ENCODE measurements at places on chromosomes 2 and 18.

- DNase-seq = no peak
Observed at GRCh38 chr2:238202326-238203093, 985 bp downstream of the ILKAP start.

DNA sequence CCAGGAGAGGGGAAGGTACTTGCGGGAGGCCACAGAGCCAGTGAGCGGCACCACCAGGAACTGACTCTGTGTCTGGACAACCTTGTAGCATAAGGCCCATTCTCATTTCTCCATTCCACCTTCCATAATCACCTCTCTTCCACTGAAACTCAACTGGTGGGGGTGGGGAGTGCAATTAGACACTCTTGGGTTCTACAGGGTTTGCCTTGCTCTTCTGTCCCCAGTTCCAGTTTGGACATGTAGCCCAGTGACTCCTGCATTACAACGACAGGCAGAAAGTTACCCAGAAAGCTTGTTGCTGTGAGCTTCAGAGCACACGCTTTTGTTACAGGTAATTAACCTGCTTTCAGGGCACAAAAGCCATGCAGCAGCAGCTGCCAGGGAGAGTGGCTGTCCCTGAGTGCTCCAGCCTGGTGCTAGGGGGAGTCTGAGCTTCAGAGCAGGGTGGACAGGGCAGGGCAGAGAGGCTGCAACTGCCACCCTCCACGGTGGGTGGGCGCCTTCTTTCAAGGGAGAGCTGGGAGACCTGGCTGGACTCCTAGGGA lies 65.2 kb downstream of the COPS8 start:
- no peak for DNase-seq

DNA sequence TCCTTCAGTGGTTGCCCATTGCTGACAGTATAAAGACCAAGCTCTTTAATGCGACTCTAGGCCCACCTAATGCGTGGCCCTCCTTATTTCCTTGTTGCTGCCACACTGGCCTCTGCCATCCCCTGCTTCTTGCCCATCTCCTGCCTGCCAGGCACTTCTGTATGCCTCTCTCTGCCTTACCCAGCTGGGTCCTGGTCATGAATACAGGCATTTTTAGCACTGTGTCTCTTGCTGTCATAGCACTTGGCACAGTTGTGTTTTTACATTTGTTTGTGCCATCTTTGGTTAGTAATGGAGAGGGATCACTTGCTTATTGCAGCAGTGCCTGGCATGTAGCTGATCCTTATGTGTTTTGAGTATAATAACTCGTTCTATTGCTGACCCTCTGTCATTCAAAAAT lies 38.7 kb downstream of the MAP4K4 start:
- DNase-seq = peak; percentile 6

DNA sequence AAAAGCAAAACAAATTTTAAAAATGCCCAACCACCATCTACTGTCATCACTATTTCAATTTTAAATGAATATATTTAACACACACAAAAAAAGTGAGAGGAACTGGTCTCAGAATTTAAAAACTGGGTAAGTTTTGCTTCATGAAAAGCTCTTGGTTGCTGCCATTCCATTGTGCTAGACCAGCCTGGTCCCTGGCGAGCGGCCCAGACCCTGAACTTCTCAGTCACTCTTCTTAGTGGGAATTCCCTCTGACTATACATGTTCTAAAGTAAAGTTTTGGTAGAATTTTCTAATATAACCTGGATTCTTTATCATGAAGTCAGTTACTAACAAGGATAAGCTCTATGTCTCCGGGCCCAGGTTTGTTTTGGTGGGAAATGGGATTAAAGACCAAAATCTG lies 34.8 kb upstream of the TMEM177 start:
- no peak for DNase-seq

DNA sequence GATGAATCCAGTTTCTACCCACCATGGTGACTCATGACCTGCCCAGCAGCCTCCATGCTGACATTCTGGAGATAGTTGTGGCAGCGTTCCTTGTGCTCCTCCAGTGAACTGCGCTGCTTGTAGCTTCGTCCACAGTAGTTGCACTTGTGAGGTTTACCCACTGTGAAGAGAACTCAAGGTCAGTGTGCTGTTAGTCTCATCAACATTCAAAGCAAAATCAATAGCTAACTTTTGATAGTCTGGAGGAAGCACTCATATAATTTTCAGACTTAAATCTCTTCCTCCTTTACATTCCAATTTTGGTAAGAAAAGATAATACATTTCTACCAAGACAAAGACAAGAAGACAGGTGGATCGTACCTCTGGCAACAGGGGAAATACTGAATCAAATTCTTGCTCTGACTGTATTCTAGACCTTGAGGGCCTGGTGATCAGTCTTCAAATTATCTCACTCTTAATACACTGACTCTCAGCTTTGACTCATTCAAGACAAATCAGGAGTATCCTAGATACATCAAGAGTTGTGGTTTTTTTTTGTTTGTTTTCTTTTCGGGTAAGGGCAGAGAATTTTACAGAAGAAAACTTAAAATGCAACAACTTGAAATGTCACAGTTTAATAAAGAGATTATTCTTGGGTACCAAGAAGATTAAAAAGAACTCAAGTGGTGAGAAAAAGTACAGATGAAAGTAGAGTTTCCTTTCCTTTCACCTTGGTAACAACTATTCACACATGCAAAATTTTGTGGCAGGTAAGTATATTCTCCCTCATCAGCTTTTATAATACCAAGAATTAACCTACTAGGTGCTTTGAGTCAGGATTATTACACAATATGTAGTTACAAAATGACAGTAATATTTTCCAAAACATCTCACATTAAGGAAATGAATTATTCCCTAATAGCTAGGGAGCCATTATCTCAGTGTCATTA lies 129.2 kb downstream of the IKZF2 start:
- no peak for DNase-seq

GRCh38 chr18:28916456-28916855 lies 739.5 kb upstream of the CDH2 start:
- no peak for DNase-seq

GRCh38 chr2:54599326-54599710 lies 124.1 kb upstream of the EML6 start:
- no peak for DNase-seq

Data from cerebellar nuclear complex (tissue), 1 donor.